Right renal pelvis (tissue), 4 donors: ENCODE measurements at places on chromosomes 5 and 9. TPM values are rescaled to one million over a fixed set of nuclear protein-coding genes. Genes with fewer than 3 reads are reported as not detected.

The CHSY3 gene
- 3.8 TPM for polyA plus RNA-seq

The DOLPP1 gene
- 19.8 TPM for polyA plus RNA-seq

The ACOT12 gene
- polyA plus RNA-seq: 0.91 TPM

The ALAD gene
- 41.6 TPM for polyA plus RNA-seq

The GRM6 gene
- 0.64 TPM for polyA plus RNA-seq

The MARCHF6 gene
- 217 TPM for polyA plus RNA-seq

The NCS1 gene
- polyA plus RNA-seq: 32.3 TPM

The SPINK13 gene
- polyA plus RNA-seq: not detected

The ZBTB5 gene
- polyA plus RNA-seq: 33.1 TPM

The MUSK gene
- polyA plus RNA-seq: not detected

The ADRB2 gene
- 0.53 TPM for polyA plus RNA-seq

The RNF208 gene
- polyA plus RNA-seq: 10.7 TPM

The GPR107 gene
- 56.2 TPM for polyA plus RNA-seq

The MED27 gene
- 22.1 TPM for polyA plus RNA-seq

The SLC6A19 gene
- 56.2 TPM for polyA plus RNA-seq

The PCSK5 gene
- polyA plus RNA-seq: 14.4 TPM

The TXNDC8 gene
- not detected for polyA plus RNA-seq

The LRRC14B gene
- polyA plus RNA-seq: not detected

The FBXL7 gene
- 25.9 TPM for polyA plus RNA-seq

The ARID3C gene
- polyA plus RNA-seq: not detected

The SV2C gene
- 0.07 TPM for polyA plus RNA-seq

The IRGM gene
- polyA plus RNA-seq: 0.48 TPM

The LHX2 gene
- not detected for polyA plus RNA-seq

The ANGPTL2 gene
- 10.4 TPM for polyA plus RNA-seq

The PCDHGC4 gene
- polyA plus RNA-seq: 3.2 TPM

The ALG2 gene
- polyA plus RNA-seq: 57.3 TPM

The SLC34A1 gene
- polyA plus RNA-seq: 188 TPM
